ENCODE measurements at places on chromosomes 5 and 9.

- DNase-seq, result no peak
These were observed 116.9 kb upstream of the OTULINL start for GRCh38 chr5:14464671-14465070.

GRCh38 chr5:4781299-4781698 lies 358.8 kb upstream of the ADAMTS16 start:
- DNase-seq, result no peak

DNA sequence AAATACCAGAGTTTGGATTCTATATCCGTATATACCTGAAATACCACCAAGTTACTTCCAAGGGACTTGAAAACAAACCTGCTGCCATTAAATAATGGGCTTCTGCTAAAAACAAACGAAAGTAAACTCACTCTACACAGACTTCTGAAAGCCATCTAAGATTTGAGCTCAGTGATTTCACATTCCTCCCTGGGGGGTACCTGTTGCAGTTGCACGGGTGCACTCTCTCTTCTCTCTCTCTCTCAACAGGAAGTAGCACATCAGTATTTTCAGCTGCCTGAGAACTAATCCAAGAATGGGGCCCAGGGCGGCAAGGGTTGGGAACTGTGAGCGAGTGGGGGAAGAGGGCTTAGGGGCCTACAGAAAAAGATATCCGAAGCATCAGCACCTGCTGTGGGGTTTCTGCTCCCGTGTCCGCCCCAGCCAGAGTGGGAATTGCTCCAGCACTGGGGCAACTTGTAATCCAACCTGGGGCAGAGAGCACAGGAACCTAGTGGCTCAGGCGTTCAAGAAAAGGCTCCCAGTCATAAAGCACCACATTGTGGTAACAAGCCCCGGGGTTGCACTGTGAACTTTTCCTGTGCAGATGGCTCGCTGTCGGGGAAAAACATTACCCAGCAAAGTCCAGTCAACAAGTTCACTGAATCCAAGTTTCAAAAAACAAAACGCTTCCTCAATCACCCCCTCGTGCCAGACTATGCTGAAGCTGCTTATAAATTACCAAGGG lies 99.8 kb downstream of the EFNA5 start:
- DNase-seq, result peak; percentile 25

- DNase-seq, result no peak
These were observed 217.5 kb upstream of the NMUR2 start for GRCh38 chr5:152622628-152623027.

GRCh38 chr5:145752534-145752933 lies 82.6 kb downstream of the PRELID2 start:
- no peak for DNase-seq

DNA sequence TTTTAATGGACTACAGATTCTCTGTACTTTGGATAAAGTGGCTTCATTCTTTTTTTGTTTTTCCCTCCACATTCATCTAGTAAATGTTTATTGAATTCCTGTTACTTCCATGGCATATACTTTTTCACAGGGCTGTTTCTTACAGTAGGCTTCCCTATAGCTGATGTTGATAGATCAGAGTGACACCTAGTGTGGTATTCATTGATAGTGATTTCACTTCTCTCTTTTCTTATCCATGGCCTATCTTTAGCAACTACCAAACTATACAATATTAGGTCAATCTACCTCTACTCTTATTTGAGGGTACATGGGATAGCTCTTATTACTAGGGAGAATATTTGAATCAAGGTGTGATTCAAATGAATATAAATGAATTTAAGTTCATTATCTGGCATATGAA lies 35.8 kb downstream of the FSD1L start:
- no peak for DNase-seq

DNA sequence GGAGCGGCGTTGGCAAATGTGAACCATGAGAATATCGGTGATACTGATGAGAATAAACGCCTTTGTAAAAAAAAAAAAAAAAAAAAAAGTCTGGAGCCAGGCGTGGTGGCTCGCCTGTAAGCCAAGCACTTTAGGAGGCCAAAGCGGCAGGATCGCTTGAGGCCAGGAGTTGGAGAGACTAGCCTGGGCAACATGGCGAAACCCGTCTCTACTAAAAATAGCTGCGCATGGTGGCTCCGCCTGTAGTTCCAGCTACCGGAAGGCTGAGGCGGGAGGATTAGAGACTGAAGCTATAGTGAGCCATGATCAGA lies 425 bp upstream of the NFX1 start:
- DNase-seq, result no peak

- DNase-seq, result no peak
These were observed 14.1 kb upstream of the SLC9A3 start for GRCh38 chr5:538271-538771.

DNA sequence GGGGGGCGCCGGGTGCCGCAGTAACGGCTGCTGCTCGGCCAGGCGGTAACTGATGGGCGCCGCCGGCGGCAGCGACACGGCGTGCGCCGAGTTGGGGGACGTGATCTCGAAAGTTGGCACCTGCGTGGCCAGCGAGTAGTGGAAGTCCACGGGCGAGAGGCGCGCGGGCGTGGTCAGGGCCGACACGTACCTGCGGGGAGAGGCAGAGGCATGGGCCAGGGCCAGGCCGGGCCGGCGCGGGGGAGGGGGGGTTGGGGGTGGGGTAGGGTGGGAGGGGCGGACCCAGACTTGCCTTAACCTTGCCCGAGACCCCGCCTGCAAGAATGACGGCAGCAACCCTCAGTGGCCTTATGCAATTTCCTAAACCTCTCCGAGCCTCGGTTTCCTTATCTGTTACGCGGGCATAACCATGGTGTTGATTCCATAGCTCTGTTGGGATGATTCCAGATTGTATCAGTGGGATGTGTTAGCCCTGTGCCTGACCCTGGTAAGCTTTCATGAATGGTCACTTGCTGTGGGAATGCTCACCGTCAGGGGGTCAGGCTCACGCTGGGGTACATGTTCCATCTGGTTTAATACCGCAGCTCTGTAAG lies 53.0 kb downstream of the PSD2 start:
- no peak for DNase-seq

DNA sequence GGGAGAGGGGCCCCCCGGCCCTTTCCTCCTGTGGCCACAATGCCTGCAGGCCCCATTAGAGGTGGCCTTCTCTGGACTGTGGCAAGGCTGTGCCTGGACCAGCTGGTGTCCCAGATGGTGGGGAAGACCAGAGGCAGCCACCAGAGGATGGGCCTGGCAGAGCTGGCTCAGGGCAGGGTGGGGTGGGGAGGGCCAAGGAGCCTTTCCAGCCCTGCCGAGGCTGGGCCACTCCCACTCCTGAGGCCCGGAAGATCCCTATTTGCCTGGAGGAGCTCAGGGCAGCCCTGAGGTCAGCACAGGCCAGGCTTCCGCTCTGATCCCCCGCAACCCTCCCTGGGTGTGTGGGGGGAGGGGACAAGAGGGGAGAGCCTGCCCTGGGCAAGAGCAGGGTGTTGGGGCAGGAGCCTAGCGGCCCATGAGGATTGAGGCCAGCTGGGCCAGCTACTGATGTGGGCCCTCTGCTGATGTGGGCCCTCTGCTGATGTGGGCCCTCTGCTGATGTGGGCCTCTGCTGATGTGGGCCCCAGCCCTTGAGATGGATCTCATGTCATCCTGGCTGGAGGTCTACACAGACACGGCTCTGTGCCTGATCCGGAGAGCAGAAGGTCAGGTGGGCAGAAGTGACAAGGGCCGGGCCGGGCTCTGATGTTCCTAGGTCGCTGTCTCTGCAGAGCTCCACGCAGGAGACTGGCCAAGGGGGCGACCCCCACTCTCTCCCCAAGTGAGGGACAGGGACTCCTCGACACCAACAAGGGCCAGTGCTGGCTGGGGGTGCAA lies 6.0 kb downstream of the MRPS2 start:
- DNase-seq, result no peak

DNA sequence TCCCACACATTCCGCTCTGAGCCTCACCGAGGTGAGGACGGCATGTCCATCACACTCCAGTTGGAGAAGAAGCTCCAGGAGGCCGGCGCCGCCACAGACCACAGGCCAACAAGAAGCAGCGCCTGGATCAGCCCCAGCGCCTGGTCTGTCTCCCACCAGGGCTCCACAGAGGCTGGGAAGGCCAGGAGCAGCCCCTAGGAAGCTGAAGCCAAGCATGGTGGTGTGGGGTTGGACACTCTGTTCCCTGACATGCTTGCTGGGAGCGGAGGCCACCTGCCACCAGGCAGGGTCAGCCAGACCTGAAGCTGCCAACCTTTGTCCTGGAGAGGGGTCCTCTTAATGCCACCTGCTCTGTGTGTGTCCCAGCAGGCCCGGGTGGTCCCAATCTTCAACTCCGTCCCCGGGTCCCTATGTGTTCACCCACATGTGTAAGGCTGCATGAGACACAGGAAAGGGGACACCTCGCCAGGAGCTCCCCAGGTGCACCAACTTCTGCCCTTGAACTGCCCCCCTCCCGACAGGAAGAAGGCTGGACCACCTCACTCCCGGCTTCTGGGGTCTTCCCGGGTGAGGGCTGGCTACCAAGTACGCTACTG lies 140.1 kb upstream of the PPP1R26 start:
- DNase-seq, result no peak

- DNase-seq, result no peak
These were observed 446.2 kb downstream of the ELAVL2 start for GRCh38 chr9:23379842-23380241.

DNA sequence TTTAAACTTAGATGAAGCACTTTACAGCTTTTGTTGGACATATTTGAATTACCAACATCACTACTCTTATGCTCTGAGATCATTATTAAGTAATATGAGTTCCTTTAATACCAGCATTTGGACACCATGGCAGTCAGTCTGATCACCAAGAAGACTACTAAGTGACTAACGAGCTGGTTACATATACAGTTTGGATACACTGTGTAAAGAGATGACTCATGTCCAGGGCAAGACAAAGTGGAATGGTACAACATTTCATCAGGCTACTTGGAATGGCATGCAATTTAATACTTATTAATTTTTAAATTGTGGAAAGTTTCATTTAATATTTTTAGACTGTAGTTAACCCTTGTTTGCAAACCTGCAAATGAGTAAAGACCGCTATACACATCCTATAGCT lies 237.4 kb upstream of the PRDM9 start:
- no peak for DNase-seq

- DNase-seq, result no peak
These were observed 151.7 kb upstream of the ELL2 start for GRCh38 chr5:96113170-96113939.

DNA sequence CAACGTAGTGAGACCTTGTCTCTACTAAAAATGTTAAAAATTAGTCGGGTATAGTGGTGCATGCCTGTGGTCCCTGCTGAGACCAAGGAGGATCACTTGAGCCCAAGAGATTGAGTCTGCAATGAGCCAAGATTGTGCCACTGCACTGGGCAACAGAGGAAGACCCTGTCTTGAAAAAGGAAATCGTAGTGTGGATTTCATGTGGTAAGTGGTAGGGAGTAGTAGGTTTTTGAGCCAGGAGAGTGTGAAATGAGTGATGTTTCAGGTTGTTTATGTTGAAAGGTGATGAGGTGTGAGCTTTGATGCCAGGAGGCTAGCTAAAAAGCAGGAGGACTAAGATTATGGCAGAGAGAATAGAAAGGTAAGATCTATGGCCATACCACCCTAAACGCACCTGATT lies 5.9 kb downstream of the MATR3 start:
- DNase-seq, result no peak

DNA sequence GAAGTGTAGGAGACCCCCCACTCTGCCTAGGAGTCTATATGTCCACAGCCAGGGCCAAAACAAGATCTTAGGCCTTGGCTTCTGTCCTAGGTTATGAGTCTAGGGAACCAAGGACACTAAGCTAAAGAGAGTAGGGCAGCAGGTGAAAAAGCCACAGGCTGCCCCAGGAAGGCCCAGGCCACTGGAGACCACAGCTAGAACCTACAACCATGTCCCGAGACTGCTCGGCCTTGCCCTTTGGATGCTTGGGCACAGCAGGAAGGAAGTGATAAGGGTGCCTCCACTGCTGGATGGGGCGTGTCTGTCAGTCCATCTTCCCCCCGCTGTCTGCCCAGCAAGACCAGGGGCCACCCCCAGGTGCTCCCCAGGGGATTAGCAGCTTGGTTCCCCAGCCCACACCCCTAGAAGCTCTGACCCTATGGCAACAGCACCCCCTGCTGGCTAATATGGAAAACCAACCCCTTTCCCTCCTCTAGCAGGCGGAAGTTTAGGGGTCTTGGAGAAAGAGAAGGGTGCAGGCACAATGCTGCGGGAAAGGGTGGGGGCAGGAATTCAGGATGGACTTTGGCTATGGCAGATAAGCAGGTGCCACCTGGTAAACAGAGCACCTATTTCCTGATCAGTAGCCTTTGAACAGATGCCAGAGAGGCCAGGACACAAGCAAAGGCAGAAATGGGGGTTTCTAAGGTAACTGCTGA lies 10.5 kb upstream of the IRF1 start:
- DNase-seq, result no peak
